ENCODE measurements at places on chromosomes 13 and 19.

GRCh38 chr19:48768994-48769713 is 13.8 kb downstream of the FGF21 start:
- peak; percentile 54 for DNase-seq

DNA sequence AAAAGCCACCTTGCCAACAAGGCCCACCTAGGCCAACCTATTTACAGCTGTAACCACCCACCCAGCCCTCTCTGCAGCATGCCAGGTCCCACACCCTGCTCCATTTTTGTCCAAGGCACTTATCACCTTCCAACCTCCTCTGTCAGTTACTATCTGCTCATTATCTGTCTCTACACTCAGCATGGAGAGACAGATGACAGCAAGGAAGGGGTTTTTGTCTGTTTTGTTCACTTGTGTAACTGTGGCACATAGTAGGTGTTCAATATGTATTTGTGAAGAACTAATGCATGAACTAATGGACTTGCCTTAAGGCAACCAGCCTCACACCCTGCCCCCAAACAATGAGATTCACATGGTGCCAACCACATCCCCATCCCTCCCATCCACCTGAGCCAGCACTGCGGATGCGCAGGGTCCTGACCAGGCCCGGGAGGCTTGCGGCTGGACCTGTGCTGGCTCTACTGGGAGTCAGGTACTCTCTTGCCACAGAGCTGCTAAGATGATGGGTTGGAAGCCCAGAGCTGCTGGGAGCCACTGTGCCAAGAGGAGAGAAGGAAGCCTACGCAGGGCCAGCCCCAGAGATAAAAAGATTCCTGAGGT is 17.3 kb downstream of the DEDD2 start:
- DNase-seq = no peak

DNA sequence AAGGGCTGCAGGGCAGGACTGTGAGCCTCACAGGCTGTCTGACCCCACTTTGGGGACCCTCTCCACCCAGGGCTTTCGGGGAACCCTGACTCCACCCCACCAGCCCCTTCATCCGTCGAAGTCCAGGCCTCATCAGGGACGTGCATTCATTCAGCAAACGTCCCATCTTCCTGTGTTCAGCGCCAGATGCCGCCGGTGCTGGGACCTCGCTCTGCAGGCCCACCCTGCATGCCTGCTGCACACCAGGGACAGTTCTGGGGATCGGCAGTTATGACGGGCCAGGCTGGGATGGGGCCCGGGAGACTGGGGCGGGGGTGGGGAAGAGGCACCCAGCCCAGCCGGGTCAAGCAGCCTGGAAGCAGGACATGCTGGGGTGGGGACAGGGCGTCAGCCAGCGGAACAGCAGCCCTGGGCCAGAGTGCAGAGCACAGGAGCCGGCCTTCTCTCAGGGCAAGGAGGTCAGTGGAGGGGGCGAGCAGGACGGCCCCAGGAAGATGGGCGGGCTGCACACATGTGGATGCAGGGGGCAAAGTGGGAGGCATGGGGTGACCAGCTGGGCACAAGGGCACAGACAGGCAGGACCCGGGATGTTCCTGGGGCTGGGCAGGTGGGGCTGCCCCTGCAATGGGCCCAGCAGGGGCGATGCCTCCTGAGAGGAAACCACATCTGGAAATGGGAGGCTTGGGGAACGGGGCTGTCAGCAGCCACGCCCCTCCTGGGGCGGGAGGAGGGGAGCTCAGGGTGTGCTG is 5.1 kb downstream of the GAMT start:
- DNase-seq = no peak

- no peak for DNase-seq
Observed at GRCh38 chr19:58374200-58374599, 6.6 kb downstream of the ZNF837 start.

DNA sequence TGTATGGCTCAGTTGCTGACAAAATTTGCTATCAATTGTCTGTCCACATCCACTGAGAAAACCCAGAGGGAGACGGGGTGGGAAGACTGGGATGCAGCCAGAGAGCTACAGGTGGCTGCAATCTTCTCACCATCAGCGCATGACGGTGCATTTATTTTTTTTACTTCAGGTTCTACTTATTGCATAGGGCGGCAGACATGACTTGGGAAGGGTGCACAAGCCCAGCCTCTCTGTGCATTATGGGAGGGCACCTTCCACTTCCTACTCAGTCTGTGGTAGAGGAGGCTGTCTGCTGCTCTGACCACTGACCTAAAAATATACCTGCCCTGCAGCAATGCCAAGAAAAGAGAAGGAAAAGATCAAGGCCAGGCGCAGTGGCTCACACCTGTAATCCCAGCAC is 73.1 kb downstream of the ABCC4 start:
- no peak for DNase-seq

GRCh38 chr19:1901940-1902404 is 3.2 kb upstream of the ADAT3 start:
- no peak for DNase-seq

GRCh38 chr19:14477418-14478112 is 2.4 kb upstream of the PTGER1 start:
- no peak for DNase-seq

DNA sequence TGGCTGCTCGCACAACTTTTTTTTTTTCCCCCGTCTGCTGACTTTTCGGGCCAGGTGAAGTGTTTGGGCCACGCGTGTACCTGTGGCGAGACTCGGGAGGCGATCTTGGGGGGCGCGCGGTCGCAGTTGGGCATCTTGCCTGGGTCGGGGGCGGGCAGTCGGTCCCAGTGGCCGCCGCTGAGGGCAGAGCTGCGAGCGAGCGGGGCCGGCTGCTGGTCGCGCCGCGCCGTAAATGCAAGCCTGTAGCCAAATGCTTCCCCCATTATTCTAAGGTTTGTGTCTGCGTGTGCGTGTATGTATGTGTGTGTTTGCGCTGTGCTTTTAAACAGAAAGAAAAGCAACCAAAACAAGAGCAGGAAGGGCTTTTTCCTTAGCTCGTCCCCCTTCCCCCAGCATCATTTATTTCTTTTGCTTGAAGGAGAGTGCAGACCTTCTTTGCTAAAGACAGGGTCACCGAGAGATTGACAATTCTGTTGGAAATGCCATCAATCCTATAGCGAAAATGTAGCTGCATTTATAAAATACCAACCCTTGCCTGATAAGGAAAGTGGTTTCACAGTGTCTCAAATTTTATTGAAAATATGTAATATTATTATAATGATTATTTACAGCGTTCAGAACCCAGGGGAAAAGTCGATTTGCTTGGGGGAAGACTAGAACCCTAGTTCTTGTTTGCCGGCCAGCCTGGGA is 143.2 kb upstream of the ZNF536 start:
- no peak for DNase-seq

GRCh38 chr13:91141543-91142061 is 205.9 kb upstream of the MIR17HG start:
- DNase-seq = no peak
